Retina (tissue), 1 donor: ENCODE measurements at places on chromosomes 1 and 21.

DNA sequence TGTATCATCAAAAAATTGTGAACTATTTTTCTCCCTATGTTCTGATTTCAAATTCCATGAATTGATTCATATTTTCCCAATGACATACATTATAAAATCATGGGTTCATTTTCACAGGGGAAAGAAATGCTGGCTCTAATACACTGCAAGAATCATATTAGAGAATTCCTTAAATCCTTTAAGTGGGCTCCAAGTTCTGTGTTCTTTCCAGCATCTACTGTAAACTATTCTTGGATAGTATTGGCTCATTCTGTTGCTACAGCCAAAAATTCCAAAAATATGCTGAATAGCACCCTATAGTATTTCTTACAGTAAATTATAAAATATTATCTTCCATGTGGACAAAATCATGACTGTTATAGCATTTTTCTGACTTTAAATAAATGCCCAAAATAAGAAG lies 19.0 kb upstream of the C1orf105 start:
- no peak for DNase-seq

DNA sequence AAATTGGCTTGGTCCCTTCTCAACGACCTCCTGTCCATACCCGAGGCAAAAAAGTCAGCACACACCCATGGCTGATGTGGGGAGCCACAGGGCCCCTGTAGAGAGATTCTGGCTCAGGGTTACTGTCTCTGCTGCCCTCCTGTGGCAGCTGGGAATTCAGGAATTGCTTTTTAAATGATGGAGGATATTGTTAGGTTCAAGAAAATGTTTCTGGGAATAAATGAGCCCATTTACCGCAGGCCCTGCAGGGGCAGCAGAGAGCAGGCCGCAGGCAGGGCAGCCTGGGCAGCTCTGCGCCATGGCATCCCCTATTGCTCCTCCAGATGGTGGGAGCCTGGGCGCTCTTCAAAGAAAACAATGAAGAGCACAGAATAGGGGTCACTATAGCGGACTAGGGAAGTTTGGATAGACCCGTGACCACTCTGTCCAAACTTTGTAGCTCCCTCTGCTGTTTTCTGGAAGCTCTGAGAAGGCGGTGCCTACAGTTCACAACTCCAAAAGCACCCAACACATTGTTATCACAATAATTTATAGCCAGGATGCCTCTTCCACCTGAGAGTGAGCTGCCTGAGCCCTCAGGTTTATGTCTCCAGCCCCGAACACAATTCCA lies 201.1 kb downstream of the BACH1 start:
- no peak for DNase-seq

- DNase-seq: no peak
These were observed 891 bp downstream of the HMGN1 start for GRCh38 chr21:39348040-39348354.

DNA sequence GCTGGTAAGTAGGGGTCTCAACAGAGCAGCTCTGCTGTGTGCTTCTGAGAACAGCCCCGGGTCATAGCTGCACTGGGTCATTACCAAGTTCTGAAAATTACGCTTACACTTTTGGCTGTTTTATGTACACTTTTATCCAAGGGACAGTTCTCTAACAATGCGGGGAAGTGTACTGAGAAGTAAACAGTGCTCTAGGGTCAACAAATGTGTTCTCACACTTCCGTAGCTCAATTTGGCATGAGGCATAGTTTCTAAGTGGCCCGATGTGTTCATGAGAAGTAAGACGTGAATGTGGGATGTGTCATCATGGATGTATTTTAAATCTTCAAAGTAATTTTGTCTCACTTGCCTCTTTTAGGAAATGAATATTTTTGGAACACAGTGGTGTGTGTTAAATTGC lies 10.9 kb upstream of the VAMP3 start:
- no peak for DNase-seq

- DNase-seq: no peak
These were observed 661.8 kb downstream of the MATN1 start for GRCh38 chr1:30061292-30062220.

DNA sequence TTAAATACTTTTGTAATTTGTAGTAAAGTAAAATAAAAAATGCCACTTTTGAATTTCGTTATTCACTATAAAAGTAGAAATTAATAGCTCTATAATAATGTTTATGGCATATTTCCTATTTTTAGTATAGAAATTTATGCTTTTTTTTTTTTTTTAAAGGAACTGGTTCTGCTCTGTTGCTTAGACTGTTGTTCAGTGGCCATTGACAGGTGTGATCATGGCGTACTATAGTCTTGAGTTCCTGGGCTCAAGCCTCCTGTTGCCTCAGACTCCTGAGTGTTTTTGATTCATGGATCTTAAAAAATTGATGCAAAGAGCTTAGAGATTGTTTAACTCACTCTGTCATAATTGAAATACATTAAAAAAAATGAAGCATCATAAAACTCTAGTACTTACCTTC lies 53.6 kb downstream of the RPS6KC1 start:
- DNase-seq: no peak
